ENCODE measurements at places on chromosomes 6 and 20.

DNA sequence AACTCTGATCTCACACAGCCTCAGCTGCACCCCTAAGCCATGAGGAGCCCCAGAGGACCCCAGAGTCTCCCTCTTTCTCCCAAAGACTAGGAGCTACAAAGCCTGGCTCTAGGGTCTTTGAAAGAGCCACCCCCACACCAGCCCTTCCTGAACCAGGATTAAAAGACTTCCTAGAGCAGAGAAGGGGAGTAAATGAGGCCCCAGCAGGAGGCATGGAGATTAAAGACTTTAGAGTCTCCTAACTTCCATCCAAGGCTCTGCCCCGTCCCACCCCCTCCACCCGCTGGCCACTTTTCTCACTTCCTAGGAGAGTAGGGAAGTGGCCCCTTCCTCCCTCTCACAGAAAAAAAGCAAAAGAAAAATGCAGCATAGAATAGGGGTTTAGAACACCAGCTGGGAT lies 1.7 kb downstream of the PREX1 start:
- DNase-seq, result no peak

DNA sequence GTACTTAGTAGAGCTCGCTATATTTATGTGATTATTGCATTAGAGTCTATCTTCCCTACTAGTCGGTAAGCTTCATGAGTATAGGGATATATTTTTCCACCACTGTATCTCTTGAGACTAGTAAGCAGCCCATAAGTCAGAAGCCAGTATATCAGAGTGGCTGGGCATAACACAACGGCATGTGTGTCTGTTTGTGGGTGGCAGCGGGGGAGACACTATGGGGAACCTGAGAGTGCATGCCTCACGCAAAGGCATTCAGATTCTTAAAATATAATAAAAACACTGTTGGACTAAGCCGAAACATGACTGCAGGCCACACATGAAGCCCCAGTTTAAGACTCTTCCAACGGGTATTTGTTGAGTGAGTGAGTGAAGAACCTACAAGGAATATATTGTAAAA lies 8.0 kb downstream of the KCNS1 start:
- no peak for DNase-seq

- DNase-seq, result no peak
Measured at GRCh38 chr6:165034271-165034741, 275.1 kb downstream of the C6orf118 start.

DNA sequence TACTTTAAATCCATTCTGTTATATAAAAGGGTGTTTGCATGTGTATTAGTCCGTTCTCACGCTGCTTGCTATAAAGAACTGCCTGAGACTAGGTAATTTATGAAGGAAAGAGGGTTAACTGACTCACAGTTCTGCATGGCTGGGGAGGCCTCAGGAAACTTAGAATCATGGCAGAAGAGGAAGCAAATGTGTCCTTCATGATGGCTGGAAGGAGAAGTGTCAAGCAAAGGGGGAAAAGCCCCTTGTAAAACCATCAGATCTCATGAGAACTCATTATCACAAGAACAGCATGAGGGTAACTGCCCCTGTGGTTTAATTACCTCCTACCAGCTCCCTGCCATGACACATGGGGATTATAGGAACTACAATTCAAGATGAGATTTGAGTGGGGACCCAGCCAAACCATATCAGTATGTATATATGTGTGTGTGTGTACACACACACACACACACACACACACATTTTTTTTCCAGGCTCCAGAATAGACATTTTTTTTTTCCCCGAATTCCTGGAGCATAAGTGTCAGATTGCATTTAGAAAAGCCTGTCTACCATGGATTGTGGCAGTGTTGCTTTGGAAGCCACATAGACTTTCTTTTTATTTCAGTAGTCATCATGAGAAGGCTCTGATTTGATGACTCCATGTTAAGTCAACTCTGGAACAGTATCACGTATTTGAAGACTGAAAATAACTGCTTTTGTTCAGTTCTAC lies 31.5 kb downstream of the KDM1B start:
- no peak for DNase-seq

DNA sequence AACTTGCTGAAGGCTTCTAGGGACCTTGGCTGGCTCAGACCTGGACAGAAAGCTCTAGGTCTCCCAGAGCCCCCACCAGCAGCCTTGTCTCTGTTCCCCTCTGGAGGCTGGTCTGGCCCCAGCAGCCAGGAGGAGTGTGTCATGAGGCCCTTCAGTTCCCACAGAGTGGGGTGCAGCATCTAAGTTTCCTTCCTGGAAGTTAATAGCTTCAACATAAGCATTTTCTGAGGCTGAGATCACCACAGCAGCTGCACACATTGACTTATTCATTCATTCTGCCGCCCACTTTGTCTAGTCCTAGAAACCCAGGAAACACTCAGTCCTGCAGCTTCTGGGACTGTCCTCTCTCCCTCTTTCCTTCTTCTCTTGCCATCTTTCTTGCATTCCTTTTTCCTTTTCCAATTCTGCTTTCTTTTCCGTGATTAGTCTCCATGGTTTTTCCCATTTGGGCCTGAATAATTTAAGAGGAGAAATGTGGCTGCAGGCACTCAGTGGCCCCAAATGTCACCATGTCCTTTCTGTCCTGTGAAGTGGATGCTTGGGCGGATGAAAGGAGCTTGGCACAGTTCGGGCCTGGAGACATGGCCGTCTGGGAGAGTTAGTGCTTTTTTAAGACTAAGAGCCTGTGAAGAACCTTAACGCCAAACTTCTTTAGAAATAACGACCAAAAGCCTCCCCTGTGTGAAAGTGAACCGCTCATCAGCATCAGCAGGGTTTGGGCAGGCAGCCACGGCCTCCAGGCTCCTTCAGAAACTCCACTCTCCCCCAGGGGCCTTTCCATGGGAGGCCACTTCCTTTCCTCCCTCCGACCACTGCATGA lies 31.0 kb upstream of the PCMTD2 start:
- no peak for DNase-seq
